Stimulated activated CD4-positive, alpha-beta T cell treated with anti-CD3 and anti-CD28 coated beads, TNF-alpha, amount 100 ng/mL, for 48 hours (primary cell): ENCODE measurements at places on chromosomes 11 and 22.

GRCh38 chr11:123624974-123625373 lies 29.4 kb downstream of the SCN3B start:
- DNase-seq = no peak

- no peak for DNase-seq
Measured at GRCh38 chr11:530960-531831, 4.2 kb downstream of the HRAS start.

- DNase-seq = no peak
Measured at GRCh38 chr22:49586244-49586748, 241.4 kb downstream of the BRD1 start.

GRCh38 chr11:2298131-2298794 lies 3.5 kb downstream of the C11orf21 start:
- no peak for DNase-seq

- no peak for DNase-seq
Measured at GRCh38 chr11:108732395-108732794, 67.5 kb downstream of the DDX10 start.

GRCh38 chr11:30365793-30366517 lies 43.1 kb downstream of the ARL14EP start:
- DNase-seq = no peak

- no peak for DNase-seq
Measured at GRCh38 chr11:119727523-119728151, 1.4 kb downstream of the NECTIN1 start.

GRCh38 chr11:35911616-35912165 lies 32.2 kb upstream of the LDLRAD3 start:
- no peak for DNase-seq

GRCh38 chr11:57417056-57417455 lies 9.9 kb downstream of the SLC43A3 start:
- DNase-seq = no peak

GRCh38 chr11:75394085-75394840 lies 5.1 kb upstream of the RPS3 start:
- DNase-seq = no peak

GRCh38 chr11:113667801-113668200 lies 38.3 kb downstream of the TMPRSS5 start:
- DNase-seq = no peak

GRCh38 chr11:21514316-21514715 lies 678.6 kb upstream of the ANO5 start:
- no peak for DNase-seq

DNA sequence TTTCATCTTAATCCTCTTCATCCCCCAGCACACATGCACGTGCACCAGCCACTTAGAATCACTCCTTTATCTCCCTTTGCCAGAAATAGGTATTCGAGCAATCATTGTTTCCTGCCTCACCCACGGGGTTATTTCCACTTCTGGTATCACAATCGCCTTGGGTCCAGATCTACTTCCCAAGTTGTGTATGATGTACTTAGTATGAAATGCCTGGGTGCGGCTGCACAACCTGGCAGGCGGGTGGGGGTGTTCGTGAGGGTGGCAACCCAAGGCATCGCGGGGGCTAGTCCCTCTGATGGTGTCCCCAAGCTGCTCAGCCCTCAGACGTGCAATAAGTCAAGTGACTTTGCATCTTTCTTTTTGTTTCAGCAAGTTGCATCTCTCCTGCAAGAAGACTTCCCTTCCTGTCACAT lies 475.6 kb downstream of the MIAT start:
- DNase-seq = no peak

DNA sequence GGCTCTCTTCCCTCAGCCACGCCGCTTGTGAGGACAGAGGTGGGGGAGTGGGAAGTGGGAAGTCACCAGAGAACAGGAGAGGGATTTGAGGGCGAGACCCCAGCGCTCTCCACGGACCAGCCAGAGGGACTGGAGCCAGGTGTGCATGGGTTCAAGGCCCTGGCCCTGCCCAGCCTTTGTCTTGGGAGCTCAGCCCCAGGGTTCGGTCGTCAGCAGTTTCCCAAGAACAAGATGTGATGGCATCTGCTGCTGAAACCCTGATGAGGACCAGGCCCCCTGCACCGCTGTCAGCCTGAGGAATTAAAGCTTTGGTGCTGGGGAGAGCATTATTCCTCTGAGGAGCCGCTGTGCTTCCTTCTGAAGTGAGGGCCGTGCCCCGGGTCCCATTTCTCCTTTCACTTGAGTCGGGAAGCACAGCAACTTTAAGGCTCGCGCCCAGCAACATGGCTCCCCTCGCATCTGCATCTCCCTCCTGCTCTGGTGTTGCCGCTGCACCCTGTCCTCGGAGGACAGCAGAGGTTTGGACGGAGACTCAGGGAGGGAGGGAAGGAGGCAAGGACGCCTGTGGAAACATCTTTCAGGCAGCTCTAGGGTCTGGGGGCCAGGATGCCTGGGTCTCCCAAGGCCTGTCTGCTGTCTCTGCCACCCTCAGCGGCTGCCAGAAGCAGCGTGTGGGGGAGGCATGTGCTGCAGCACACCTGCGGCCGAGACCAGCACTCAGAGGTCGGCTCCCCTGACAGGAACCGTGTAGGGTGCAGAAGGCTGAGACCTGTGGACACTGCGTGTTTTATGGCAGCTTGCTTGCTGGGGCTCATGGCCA lies 3.8 kb downstream of the IFITM5 start:
- no peak for DNase-seq

DNA sequence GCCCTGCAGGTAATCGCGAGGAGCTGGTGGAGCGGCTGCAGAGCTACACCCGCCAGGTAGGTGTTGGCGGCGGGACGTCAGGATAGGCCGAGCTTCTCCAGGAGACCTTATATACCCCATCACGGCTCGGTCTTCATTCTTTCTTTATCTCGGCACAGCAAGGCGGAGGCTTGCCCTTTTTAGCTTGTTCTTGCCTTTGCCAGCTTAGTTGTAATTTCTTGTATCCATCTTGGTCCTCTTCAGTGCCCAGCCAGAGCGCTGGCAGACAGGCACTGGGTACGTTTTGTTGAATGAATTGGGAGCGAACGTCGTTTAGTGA lies 459 bp downstream of the SF3B2 start:
- DNase-seq = no peak

DNA sequence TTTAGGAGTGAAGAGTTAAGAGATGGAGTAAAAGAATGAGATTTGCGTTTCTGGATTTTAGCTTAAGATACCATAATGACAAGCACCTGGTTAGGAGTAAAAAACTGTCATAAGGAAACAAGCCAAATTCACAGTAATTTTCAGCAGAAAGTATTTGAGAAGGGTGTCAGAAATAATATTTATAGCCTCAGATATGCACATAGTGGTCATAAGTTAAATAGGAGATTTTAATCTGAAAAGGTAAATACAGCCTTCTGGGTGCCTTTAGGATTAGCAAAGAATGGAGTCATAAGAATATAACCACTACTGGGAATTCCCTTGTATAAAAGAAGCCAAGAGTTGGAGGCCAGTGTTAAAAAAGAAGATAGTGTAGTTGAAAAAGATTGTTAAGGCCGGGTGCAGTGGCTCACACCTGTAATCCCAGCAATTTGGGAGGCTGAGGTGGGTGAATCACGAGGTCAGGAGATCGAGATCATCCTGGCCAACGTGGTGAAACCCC lies 160.1 kb downstream of the SWAP70 start:
- DNase-seq = no peak

- DNase-seq = no peak
Measured at GRCh38 chr11:3834349-3834663, 6.5 kb downstream of the RHOG start.

DNA sequence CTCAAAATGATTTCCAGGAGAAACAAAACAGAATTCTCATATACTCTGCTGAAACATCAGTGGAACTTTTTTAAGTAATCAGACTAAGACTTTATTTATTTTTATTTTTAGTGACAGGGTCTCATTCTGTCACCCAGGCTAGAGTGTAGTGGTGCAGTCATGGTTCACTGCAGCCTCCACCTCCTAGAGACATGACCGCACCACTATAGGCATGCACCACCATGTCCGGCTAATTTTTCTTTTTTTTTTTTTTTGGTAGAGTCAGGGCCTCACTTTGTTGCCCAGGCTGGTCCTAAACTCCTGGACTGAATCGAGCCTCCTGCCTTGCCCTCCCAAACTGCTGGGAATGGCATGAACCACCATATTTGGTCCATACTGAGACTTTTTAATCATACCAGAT lies 42.9 kb downstream of the PRDM10 start:
- no peak for DNase-seq

GRCh38 chr11:62341588-62341987 lies 4.3 kb downstream of the ASRGL1 start:
- DNase-seq = no peak

GRCh38 chr22:21998595-21999247 lies 16.1 kb upstream of the TOP3B start:
- DNase-seq = no peak

DNA sequence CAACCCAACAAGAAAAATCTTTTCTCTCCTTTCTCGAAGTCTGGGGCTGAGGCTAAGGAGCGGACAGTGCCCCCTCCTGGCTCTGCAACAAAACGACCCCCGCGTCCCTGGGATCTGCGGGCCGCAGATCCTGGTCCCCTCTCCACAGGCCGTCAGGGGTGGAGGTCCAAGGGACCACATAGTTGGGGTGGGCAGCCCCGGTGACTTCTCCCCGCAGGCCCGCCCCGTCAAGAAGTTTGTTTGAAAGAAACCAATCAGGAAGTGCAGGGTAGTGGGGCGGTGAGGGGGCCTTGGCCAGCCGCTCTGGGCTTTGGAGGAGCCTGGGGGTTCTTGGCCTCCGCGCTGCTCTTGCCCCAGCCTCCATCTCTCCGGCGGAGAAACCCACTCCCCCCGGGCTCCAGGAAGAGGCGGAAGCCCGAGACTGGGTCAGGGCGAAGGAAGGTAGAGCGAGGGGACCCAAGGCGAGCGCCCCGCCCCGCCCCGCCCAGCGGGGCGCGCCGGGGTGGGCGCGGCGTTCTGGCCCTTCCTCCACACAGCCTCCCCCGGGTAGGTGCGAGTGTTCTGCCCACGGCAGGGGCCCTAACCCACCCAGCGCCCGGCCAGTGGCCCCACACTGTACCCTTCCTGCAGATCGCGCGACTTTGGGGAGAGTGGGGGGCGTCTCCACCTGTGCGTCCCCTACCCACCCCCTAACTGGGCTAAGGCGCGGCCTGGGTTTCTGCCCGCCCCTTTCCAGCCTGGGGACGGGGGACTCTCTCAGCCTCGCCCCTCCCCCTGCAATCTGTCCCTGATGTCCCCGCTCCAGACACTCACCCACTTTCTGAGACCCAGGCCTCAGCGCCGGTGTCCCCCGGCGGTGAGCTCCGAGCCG lies 1.3 kb downstream of the TP53I11 start:
- no peak for DNase-seq

DNA sequence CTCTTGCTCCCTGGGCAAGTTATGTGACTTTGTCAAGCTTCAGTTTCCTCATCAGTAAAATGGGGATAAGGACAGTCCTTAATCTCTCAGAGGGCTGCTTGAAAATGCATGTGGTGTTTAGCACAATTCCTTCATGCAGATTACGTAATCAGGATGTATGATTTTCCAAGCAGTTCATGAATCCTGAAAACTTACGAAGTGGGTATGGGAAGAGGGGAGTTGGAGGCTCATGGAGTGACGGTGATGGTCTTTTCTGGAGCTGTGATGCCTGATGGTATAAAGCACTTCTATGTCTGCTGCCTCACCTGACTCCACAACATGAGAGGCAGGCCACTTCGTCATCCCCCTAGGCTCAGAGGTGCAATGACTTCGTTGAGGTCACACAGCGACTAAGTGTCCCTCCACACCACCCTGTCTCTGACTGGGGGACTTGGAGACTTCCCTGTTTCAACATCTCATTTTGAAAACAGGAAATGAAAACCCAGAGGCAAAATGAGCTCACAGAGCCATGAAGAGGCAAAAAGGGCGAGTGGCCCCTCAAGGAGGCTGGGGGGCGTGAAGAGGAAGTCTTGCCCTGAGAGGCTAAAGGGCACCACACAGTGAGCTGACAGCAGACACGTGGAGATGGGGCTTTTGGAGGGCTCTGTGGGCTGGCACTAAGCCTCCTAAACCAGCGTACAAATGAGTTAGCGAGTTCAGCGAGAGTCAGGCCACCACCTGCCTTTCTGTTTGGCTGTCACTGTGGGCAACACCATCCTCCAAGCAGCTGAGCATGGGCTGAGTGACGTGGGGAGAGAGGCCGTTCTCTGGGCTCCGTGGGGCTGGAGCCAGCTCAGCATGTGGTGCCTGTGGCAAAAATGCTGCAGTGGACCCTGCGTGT lies 10.1 kb downstream of the MCM5 start:
- DNase-seq = no peak

GRCh38 chr22:22349455-22349836 lies 104.9 kb downstream of the VPREB1 start:
- no peak for DNase-seq

DNA sequence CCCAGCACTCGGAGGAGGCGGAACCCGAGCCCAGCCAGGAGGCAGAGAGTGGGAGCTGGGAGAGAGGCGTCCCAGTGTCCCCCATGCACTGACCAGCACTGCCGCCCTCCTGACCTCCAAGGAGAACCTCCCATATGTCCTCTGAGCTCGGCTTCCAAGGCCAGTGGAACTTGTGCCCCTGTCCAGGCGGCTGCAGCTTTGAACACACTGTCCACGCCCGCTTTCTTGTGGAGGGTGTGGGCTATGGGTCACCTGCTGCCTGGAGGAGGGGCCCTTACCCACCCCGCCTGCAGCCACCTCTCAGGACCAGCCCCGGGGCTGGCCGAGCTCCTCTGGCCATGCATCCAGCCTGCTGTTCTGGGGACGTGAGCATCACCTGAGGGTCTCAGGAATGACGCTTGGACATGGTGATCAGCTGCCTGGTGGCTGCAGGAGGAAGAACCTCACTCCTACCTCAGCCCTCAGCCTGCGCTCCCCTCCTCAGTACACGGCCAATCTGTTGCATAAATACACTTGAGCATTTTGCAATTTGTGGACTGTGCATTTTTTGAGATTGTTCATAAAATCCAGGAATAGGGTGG lies 22.2 kb upstream of the MUC5B start:
- DNase-seq = no peak

GRCh38 chr11:130816546-130817329 lies 99.5 kb downstream of the SNX19 start:
- DNase-seq = no peak

- DNase-seq = no peak
Measured at GRCh38 chr11:18449251-18449650, 6.4 kb upstream of the LDHAL6A start.

DNA sequence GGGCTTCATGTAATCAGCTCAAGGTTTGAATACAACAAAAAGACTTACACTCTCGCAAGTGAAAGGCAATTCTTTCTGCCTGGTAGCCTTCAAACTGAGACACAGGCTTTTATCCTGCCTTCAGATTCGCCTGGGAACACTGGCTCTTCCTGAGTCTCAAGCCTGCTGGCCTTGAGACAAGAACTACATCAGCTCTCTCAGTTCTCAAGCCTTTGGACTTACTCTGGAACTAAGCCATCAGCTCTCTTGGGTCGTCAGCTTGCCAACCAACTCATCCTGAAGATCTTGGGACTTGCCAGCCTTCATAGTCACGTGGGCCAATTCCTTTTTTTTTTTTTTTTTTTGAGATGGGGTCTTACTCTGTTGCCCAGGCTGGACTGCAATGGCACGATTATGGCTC lies 35.7 kb upstream of the LRRC10B start:
- no peak for DNase-seq

- no peak for DNase-seq
Measured at GRCh38 chr11:85089654-85090053, 537.5 kb downstream of the DLG2 start.
